Esophagus squamous epithelium (tissue), 5 donors: ENCODE measurements at places on chromosomes 7 and 10.

DNA sequence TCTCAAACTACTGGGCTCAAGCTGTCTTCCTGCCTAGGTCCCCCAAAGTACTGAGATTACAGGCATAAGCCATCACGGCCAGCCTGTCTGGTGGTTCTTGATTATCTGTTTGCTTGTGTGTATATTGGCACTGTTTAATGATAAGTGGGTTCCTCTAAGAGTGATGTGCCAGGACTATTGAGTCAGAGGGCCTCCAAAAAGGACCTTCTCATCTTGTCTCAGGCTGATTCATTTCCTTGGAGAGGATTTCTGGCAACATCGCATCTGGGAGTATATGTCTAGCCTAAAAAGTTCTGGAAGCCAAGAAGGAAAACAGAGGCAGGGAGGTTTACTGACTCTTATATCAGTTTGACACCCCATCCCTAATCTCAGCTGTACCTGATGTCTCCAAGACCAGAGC is 27.1 kb upstream of the AKAP9 start:
- DNase-seq = no peak

GRCh38 chr10:44424957-44425356 is 40.1 kb upstream of the CXCL12 start:
- no peak for DNase-seq

GRCh38 chr7:14834456-14834855 is 68.1 kb downstream of the DGKB start:
- DNase-seq = no peak

DNA sequence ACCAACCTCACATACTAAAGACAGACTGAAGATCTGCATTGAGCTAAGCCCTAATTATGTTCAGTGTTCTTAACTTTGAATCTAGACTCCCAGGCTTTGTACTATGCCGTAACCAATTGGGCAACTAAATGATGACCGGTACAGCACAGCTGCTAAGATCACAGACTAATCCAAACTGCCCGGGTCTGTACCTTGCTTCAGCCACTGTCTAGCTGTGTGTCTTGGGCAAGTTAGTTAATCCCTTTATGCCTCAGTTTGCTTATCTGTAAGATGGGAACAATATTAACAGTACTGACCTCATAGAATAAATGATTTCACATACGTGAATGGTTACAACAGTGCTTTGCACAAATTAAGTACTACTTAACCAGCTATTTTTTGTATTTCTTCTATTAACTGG is 205.8 kb upstream of the NFE2L3 start:
- no peak for DNase-seq

DNA sequence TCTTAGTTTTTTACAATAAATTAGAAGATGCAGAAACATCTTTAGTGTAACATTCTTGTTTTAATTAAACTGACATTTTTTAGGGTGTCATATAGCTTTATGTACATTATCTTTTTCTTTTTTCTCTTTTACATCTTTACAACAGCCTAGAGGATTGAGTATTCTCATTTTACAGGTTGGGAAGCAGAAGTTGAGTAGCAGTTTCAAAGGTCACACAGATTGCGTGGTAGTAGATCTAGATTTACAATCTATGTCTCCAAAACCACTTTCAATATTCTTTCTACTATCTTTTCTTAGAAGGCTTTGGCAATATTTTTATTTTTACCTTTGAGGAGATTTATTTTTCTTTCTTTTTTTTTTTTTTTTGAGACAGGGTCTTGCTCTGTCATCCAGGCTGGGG is 18.7 kb upstream of the MCU start:
- no peak for DNase-seq

GRCh38 chr7:105439174-105439893 is 50.6 kb upstream of the SRPK2 start:
- no peak for DNase-seq

DNA sequence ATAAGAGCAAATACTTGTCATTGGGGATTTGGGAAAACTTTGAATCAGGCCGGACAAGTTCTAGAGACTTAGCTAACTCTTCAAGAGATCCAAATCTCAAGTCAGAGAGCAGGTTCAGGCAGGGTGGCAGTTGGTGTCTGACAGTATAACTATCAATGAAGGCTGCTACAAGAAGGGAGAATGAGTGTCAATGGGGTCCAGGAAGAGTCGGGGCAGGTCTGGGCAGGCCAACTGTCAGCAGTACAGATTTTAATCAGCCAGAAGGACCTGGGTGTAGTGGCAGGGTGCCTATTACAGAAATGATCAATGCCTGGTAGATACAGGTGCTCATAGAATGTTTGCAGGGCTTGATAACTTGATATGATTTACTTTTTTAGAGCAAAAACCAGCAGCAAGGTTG is 751.1 kb downstream of the GRM8 start:
- no peak for DNase-seq

GRCh38 chr7:138948403-138948802 is 32.8 kb downstream of the KIAA1549 start:
- no peak for DNase-seq

DNA sequence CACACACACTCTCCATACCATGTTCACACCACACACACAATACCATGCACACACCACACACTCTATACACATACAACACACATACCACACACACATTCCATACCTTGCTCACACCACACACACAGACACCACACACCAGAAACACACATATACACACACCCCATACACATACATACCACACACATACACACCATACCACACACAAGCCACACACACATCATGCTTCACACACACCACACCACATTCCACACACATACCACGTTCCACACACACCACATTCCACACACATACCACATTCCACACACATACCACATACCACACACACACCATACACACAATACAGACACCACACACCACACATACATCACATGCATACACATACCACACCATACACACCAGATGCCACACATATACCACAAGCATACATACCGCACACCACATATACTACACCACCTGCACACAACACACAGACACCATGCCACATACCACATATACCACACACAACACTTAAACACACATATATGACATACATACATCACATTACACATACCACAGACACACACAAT is 282.7 kb downstream of the POU6F2 start:
- no peak for DNase-seq

DNA sequence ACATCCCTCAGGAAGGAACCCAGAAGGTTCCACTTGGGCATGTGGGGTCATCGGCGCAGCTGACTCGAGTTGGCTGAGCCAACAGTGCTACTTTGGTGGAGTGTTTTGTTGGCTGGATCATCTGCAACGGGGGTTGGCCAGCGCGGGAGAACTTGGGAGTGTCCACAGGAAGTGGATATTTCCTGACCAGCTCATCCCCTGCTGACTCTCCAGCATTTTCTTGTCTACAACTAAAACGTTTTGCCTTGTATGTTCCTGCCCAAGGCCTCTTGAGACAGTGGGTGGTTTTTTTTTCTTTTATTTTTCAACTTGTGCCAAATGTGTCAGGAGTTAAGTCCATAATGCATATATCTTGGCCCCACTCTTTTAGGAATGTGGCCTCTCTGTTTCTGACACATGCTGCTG is 208.6 kb downstream of the ZNF365 start:
- no peak for DNase-seq

GRCh38 chr10:47092376-47092775 is 181.1 kb downstream of the PTPN20 start:
- DNase-seq = no peak

GRCh38 chr7:139087212-139087611 is 22.3 kb downstream of the ZC3HAV1 start:
- DNase-seq = no peak

DNA sequence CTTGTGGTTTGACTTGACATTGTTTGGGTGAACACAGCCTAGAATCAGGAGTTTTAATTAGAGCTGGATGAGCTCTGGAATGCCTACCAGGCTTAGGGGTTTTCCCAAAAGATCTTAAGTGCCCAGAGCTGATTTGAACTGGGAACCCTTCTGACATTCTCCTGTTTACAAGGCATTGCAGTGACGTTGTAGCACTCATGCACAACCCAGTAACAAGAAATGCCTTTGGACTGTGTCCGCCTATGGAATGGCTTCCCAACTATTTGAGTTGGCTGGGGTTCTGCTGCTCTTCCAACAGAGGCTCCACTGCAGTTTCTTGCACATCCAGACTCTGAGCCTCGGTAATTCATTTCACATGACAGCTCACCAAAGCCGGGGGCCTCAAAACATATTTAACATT is 76.7 kb upstream of the MKX start:
- DNase-seq = no peak

DNA sequence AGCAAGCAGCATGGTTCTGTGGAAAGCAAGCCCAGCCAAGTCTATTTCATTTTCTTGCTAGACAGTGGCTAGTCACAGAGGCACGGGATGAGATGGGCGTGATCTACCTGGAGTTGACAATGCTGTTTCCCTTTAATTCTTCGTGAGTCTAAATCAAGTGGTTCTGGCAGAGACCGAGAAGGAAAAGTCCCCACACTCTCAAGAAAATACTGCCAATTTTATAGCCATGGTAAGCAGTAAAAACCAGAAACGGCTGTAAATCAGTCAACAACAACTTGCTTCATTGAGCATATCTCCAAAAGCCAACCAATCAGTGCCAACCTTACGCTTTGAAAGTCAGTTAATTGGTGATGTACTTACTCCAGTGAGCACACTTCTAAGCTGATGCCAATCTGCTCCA is 223.4 kb downstream of the SEC23IP start:
- no peak for DNase-seq

- DNase-seq = no peak
Measured at GRCh38 chr7:5599543-5600200, 176.0 kb upstream of the TNRC18 start.

- DNase-seq = no peak
Measured at GRCh38 chr7:107938456-107939250, 47.7 kb downstream of the DLD start.
